ENCODE measurements at places on chromosomes 11 and 22.
A peak's percentile ranks its signal among the peaks of the same experiment; 100 is the strongest.

DNA sequence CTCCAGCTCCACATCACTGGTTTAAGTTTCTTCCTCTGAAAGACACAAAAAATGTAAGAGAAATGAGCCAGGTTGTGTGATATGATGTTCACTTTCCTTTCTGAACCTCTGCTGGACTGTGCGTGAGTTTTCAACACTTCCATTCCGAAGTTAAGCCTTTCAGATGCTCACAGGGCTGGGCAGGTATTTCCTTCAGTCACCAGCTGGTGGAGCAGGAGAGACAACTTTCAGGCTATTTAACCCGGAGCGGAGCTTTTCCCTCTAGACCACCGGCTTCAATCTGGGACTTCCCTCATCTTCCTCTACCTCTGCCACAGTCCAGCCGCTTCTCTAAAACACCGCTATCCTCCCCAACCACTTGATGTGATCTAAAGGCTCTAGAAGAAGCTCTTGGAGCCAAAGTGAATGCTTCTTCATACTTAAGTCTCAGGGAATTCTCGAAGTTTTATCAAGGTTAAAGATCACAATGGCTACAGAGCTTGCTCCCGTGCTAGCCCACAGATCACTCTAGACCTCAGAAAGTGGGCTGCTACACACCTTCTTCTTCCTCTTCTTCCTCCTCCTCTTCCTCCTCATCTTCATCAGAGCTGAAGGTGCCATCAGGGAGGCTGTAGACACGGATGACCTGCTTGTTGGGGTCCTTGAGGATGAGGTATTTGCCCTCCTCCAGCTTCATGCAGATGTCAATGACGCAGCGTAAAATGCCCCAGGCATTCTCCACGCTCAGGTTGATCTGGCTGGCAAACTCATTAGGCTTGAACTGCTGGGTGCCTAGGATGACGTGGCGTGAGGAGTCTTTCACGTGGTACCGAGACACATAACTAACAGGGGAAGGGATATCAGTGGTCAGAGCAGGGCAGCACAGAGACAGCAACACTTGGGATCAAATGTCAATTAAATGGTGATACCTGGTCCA is 4.4 kb upstream of the FOXRED2 start:
- ATAC-seq = no peak

GRCh38 chr11:75470476-75471080 is 37.6 kb upstream of the KLHL35 start:
- no peak for ATAC-seq

- no peak for ATAC-seq
These were observed 63.6 kb upstream of the EMID1 start for GRCh38 chr22:29142116-29142515.

DNA sequence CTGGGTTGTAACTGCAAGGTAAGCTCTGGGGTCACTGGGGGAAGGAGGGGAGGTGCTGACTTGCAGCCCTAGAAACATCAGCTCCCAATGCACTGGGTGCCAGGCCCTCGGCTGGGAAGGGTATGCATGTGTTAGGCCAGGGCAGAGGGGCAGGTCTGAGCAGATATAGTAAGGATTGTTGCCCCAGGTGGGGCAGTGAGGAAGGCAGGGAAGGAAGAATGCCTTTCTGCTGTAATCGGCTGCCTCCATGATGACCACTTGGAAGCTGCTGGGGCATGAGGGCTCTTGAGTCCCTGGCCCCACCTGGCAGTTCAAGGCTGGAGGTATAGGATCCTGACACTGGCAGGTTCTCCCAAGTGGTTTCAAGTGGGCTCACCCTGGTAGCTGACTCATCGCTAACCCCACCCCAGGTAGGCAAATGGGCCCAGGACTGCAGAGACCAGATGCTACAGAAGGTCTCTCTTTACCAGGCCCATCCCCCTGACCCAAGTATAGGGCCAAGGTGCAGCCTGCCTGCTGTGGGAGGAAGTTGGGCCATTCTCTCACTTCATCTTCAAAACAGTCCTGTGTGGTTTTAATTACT is 56.7 kb downstream of the TIMP3 start:
- no peak for ATAC-seq

DNA sequence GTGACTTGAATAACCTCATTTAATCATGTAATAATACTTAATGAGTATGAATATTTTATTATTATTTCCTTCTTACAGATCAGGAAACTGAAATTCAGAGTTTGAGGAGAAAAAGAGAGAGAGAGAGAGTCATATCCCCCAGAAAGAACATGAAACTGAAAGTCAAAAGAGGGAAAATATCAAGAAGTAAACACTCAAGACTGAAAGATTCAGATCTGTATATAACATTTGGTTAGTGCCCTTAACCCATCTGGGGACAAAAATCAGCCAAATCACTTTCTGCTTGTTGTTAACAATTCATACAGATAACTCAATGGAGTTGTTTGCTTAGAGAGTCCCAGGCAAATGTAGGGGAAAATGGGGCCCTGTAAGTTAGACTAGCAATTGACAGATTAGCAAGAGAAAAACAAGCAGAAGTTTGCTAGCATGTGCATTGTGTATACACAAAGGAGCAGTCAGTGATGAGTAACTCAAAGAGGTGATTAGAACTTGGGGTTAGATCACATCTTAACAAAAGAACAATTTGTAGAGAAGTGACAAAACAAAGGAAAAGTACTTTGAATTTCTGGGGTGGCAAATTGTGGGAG is 25.9 kb upstream of the MMP13 start:
- ATAC-seq = no peak

- no peak for ATAC-seq
These were observed 75.2 kb downstream of the ISX start for GRCh38 chr22:35140879-35141745.

DNA sequence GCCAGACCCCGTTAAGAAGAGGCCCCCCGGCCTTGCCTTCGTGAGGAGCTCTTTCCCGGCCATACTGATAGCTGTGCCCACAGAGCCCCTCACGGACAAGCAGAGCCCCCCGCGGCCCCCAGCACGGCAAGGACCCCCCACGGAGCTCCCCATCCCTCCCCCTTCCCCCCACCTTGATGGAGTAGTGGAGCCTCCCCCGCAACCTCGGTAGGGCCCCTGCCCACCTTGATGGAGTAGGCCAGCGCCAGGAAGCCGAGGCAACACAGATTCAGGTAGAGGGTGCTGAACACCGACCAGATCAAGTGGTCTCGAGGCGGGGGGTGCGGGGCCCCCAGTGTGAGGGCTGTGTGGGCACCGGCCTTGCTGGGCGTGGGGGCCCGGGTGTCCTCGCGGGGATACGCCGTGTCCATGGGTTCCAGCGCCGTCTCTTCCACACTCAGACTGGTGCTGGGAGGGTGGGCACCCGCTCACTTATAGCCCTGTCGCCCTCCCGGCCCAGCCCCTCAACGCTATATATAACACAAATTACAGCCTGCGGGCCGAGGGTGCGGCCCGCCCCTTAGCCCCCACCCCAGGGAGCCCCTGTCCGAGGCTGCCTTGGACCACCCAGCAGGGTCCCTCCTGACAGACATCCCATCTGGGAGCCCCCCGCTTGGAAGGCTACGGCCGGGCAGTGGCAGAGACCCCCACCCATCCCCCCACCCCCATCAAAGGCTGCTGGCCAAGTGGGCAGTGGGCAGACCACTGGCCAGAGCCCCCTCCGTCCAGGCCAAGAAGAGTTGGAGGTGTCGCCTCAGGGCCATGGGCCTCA is at the start of gene IFITM5:
IFITM5 (minus strand) TSS at position 446 of the 811 bp plus-strand sequence; CDS start at position 410, 36 bp downstream.
- ATAC-seq = no peak

GRCh38 chr11:28504555-28505110 is 396.4 kb downstream of the METTL15 start:
- no peak for ATAC-seq

GRCh38 chr11:7544021-7544420 is 30.2 kb downstream of the PPFIBP2 start:
- no peak for ATAC-seq

DNA sequence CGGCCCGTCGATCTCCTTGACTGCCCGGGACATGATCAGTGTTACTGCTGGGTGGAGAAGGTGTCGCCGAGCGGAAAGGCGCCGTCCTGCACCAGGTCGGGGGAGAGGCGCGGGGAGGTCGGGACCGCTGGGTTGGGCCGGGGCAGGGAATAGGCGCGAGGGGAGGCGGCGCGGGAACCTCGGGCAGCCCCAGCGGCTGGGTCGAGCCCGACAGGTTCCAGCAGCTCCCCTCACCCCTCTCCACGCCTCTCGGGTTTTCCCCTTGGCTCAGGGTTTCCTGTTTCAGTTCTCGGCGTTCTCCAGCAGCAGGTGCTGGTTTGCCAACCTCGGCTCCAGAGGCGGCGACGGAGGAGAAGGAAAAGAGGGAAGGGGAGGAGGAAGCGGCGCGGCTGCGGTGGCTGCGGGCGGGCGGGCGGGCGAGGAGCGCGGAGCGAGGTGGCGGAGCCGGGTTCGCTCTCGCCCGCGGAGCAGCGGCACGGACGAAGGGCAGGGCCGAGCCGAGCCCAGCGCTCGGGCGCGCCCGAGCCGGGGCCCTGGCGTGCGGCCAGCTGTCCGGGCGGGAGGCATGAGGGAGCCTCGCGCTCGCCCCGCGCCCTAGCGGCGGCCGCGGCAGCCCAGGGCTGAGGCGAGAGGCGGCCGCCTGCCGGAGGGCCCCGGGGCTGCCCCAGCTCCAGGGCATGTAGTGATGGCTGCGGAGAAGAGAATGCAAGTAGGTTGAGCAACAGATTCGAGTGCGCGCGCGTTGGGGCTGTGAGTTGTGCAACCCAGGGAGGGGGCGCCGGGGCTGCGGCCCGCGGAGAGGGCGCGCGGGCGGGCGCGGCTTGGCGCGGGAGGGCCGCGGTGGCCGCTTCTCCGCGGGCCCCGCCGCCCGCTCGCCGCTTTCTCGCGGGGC is at the start of gene ZC3H12C:
ZC3H12C (plus strand) TSS at position 878 of the 892 bp plus-strand sequence. CDS start 20 bp downstream, outside the sequence.
- ATAC-seq = peak; percentile 54

GRCh38 chr22:16609548-16610261 is 17.1 kb upstream of the CCT8L2 start:
- no peak for ATAC-seq

DNA sequence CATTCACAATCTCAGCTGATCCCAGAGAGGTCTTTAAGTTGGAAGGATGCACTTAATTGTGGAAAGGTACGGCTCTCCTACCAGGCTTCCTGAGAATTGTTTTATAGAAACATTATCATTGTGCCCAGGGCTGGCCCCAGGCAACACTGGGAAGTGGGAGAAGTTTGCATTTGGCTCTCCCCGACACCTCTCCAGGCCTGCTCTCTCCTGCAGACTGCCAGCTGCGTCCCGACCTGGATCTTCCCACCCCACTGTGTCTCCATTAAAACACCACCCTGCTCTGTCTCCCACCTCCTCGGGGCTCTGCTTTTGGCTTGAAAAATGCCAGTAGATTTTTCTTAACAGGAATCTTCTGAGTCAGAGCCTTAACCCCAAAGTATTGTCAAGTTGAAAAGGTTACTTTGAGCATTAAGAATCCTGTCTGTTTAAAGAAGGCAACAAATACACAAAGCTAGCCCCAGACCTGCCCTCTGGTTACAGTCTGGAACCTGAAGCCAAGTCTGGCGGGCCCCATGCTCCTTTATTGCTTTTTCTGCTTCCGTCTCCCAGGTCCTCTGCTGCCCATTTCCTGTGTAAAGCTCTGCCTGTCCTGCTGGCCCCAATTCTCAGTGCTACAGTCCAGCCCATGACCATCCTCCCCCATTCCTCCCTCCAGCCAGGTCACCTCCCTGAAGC is 530.2 kb downstream of the SOX6 start:
- ATAC-seq = no peak

- ATAC-seq = no peak
These were observed 147.1 kb downstream of the WT1 start for GRCh38 chr11:32288276-32288675.

Measured in activated CD4-positive, CD25-positive, alpha-beta regulatory T cell treated with anti-CD3 and anti-CD28 coated beads, Interleukin-2, amount 50 U/mL, for 24 hours (primary cell).